Heart left ventricle (tissue), 16 donors: ENCODE measurements at places on chromosomes 6 and 20. TPM values are rescaled to one million over a fixed set of nuclear protein-coding genes. Genes with fewer than 3 reads are reported as not detected.

GRCh38 chr20:63291811-63292210 is 1.2 kb upstream of the COL20A1 start:
- H3K4me1 ChIP-seq: peaks cover 5% of the 10 kb centered on the region
- H3K4me3 ChIP-seq: no peak overlapping the region
- H3K27me3 ChIP-seq: peaks cover 15% of the 10 kb centered on the region
- no peaks in the 10 kb centered on the region for H3K36me3 ChIP-seq

PLAGL2 gene
- total RNA-seq: 6.3 TPM

DNA sequence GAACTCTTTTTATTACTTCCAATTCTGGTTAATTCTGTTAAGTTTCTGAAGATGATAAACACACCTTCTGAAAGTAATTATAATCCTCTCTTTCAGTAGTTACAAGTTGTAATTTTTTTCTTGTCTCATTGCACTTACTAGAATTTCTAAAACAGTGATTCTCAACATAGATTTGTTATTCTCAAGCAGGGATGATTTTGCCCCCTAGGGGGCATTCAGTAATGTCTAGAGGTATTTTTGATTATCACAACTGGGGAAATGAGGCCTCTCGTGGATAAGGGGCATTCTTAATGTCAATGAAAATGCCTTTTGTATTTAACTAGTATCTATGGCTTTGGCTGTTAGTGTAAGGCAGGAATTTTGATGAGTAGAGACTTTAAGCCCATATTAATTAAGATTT is 39.4 kb upstream of the MAFB start:
- H3K27me3 ChIP-seq: no peaks in the 10 kb centered on the region
- H3K4me3 ChIP-seq: no peak overlapping the region
- H3K27ac ChIP-seq: no peak overlapping the region
- H3K4me1 ChIP-seq: no peaks in the 10 kb centered on the region

GRCh38 chr20:25532971-25533391 is 52.4 kb downstream of the NINL start:
- H3K27me3 ChIP-seq: no peaks in the 10 kb centered on the region
- H3K4me1 ChIP-seq: peaks cover 9% of the 10 kb centered on the region
- DNase-seq: no peak
- H3K36me3 ChIP-seq: no peaks in the 10 kb centered on the region
- no peak overlapping the region for H3K4me3 ChIP-seq
- H3K27ac ChIP-seq: no peak overlapping the region

DNA sequence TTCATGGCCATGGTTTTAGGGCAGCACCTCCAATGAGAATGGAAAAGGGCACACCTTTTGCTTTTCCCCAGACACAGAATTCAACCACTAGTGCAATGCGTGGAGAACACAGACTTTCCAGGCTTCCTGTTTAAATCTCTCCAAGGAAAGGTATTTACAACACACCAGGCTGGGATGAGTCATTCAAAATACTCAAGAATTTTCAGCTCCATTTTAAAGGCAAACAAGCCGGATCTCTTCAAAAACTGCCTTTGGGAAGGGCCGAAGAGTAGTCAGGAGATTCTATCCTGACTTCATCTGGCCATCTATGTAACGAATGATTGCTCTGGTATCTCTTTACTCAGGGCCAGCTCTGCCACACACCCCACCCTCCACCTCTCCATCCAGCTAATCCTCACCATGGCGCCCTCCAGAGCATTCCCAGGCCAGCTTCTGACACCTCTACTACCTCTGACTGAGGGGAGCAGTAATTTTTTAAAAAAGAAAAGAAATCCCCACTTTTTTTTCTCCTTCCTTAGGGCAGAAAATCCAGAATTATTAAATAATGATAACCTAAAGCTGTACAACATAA is 254.6 kb downstream of the LY86 start:
- H3K27ac ChIP-seq: no peak overlapping the region
- H3K36me3 ChIP-seq: no peaks in the 10 kb centered on the region
- no peaks in the 10 kb centered on the region for H3K4me1 ChIP-seq
- no peak overlapping the region for H3K4me3 ChIP-seq
- no peaks in the 10 kb centered on the region for H3K27me3 ChIP-seq

- H3K36me3 ChIP-seq: peaks cover 2% of the 10 kb centered on the region
- H3K4me1 ChIP-seq: no peaks in the 10 kb centered on the region
- peak overlapping the region; percentile 32 for H3K4me3 ChIP-seq
- H3K27me3 ChIP-seq: no peaks in the 10 kb centered on the region
- peak overlapping the region; percentile 65 for H3K27ac ChIP-seq
Measured at GRCh38 chr20:63553251-63553932, 567 bp upstream of the FNDC11 start.

F13A1 gene
- 415 TPM for total RNA-seq

GRCh38 chr20:20816969-20817755 is 104.7 kb upstream of the RALGAPA2 start:
- no peak overlapping the region for H3K4me3 ChIP-seq
- H3K27me3 ChIP-seq: peaks cover 14% of the 10 kb centered on the region
- H3K36me3 ChIP-seq: no peaks in the 10 kb centered on the region
- no peaks in the 10 kb centered on the region for H3K4me1 ChIP-seq

GRCh38 chr6:28167926-28168325 is 26.2 kb downstream of the ZKSCAN8 start:
- H3K36me3 ChIP-seq: no peaks in the 10 kb centered on the region
- DNase-seq: no peak
- no peaks in the 10 kb centered on the region for H3K4me1 ChIP-seq
- no peak overlapping the region for H3K27ac ChIP-seq
- no peaks in the 10 kb centered on the region for H3K27me3 ChIP-seq

DNA sequence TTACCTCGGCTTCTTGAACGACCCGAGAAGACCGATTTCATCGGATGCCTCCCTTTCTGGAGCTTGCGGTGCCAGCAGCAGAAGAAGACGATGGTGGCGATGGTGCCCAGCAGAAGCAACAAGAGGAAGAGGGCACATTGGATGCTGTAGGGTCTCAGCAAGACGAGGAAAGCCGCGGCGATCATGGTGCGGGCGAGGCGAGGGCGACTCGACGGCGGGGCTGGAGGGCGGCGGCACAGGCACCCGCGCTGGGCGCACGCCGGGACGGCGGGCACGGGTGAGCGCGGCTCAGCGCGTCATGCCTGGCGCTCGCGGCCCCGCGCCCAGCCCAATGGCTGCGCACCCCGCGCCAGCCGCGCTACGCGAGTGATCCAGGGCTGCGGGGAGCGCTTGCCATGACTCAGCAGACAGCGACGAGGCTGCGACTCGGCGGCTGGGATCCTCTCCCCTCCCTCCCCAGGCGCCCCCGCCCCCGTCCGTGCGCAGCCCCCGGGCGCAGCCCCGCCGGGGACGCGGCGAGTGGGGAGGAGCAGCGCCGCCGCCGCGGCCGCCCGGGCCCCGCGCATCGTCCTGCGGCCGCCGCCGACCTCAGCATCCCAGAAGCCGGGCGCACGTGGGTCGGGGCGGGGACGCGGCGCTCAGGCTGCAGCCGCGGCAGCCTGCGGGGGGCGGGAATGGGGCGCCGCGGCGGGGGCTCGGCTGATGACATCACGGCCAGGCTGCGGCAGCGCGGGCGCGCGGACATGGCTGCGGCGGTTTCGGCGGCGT is at the start of gene BEND6:
BEND6 (plus strand) TSS at position 705 of the 768 bp plus-strand sequence. CDS start 26,704 bp downstream, outside the sequence.
- DNase-seq: peak; percentile 77
- H3K4me1 ChIP-seq: peaks cover 17% of the 10 kb centered on the region
- peak within 1 kb of the TSS; percentile 54 for H3K4me3 ChIP-seq
- H3K36me3 ChIP-seq: no peaks in the 10 kb centered on the region

DNA sequence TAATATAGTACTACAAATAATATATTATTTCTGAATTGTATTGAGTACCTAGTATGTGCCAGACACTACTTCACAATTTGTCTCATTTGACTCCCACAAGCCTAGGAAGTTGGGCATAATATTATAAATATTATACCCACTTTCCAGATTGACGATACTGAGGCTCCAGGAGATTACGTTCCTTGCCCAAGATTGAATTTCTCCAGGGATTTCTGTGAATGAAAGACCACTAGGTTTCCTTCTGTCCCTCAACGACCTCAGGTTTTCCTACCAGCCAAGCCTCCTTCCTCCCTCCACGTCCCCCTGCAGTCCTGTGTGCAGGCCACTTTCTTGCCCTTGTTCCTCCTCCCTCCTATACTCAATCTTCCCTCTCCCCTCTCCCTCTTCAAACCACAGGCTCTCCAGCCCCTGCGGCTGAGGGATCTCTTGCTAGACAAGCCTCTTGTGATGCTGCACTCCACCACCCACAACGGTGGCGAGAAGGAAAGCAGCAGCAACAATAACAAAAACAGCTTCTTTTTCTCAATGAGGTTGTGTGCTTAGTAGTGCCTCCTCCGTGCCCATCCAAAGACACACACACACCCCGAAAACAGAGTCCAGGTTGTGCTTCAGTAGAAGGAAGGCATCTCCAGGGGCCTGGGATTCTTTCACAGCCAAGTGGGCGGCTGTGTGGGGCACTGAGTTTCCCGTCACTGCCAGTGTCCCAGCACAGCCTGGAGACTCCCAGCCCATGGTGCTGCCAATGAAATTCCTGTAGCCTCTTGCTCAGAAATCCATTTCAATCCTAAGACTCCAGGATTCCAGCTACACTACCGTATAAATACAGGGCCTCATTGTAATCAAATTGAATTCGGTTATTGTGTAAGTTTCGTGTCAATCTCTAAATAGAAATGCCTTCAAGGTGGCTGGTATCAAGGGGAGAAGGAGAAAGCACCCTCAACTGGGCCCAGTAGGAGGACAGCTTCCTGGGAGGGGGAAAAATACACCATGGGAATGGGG is 94.4 kb downstream of the NCR2 start:
- H3K27ac ChIP-seq: peak overlapping the region; percentile 69
- no peak for DNase-seq
- no peak overlapping the region for H3K4me3 ChIP-seq
- peaks cover 31% of the 10 kb centered on the region for H3K4me1 ChIP-seq

- H3K4me3 ChIP-seq: no peak overlapping the region
- H3K27me3 ChIP-seq: no peaks in the 10 kb centered on the region
- no peaks in the 10 kb centered on the region for H3K36me3 ChIP-seq
- H3K4me1 ChIP-seq: no peaks in the 10 kb centered on the region
- H3K27ac ChIP-seq: no peak overlapping the region
Measured at GRCh38 chr6:44162876-44163625, 4.4 kb downstream of the CAPN11 start.
